ENCODE measurements at places on chromosomes 16 and 17.

DNA sequence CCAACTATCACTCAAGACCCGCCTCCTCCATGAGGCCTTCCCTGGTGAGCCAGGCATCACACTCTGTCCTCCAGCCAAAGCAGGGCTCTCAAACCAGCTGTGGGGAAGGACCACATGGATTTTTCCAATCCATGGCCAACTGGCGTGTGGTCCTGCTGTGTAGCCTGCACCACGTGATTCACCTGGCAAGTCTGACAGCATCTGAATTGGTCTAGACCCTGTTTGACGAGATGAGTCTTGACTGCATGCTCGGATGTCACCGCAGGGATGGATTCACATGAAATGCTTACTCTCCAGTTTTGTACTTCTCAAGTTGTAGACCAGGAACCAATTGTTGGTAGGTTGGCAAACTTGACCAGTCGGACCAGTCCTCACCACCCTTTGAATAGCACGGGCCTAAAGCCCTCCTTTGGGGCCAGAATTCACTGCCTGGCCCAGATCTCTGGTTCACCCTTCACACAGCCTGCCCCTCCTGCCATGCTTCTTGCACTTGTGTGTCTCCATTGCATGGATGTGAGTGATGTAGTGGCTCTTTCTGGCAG is 9.9 kb downstream of the CRHR1 start:
- no peak for DNase-seq

- DNase-seq = no peak
Observed at GRCh38 chr17:51706093-51706492, 445.7 kb downstream of the UTP18 start.

GRCh38 chr16:85586380-85587104 is 26.6 kb upstream of the GSE1 start:
- DNase-seq = no peak

GRCh38 chr17:81418710-81419318 is 23.6 kb downstream of the BAHCC1 start:
- no peak for DNase-seq

GRCh38 chr17:6708357-6708961 is 4.7 kb downstream of the SLC13A5 start:
- no peak for DNase-seq

DNA sequence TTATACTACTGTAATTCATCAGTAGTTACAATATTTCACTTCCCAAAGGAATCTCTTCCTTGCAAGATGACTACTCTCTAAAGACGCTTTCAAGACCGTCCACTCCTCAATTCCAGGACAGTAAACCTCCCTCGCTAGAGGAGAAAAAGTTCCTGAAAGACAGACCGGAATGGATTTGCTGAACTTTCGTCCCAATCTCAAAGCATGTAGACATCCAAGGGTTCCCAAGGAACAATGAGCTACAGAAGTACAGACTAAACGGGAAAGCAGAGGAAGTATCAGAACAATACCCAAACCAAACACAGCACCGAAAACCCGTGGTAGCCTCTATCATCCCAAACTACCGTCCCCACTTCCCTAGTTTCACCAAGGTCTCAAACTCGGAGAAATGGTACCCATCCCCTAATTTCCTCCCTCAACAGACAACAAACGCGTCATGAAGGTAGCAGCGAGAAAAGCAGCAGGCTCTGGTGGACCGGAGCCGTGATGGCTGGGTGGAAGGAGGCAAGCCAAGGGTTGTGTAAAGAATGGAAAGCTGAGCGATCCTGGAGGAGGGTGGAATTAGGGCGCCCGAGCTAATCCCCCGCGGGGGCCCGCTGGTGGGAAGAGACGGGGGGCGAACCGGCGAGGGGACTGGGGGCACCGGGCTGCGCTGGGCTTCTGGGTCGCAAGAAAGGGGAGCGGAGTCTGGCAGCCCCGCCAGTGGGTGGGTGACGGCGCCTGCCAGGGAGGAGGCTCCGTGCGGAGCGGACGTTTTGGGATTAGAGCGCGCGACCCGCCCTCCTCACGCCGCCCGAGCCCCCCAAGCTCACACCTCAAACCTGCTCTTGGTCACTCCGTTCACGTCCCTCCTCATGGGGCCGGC is 647 bp downstream of the FBXL20 start:
- peak; percentile 3 for DNase-seq

DNA sequence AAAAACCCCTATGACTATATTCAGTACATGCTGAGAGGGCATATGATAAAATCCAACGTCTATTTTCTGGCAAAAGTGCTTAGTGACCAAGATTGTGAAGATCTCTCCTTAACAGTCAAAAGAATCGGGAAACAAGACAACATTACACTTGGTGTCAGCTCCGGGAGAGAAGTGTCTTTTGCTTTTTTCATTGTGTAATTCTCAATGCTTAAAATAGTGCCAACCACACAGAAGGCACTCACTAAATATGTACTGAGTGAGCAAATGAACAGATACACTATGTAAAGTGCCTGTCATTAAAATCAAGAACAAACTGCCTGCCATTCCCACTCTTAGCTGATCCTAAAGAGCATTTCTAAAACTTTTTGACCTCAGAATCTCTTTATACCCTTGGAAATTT is 34.1 kb downstream of the VPS53 start:
- DNase-seq = no peak

- no peak for DNase-seq
Observed at GRCh38 chr16:76071690-76072089, 205.5 kb upstream of the CNTNAP4 start.

- no peak for DNase-seq
Observed at GRCh38 chr17:30234296-30234695, 1.2 kb downstream of the SLC6A4 start.

DNA sequence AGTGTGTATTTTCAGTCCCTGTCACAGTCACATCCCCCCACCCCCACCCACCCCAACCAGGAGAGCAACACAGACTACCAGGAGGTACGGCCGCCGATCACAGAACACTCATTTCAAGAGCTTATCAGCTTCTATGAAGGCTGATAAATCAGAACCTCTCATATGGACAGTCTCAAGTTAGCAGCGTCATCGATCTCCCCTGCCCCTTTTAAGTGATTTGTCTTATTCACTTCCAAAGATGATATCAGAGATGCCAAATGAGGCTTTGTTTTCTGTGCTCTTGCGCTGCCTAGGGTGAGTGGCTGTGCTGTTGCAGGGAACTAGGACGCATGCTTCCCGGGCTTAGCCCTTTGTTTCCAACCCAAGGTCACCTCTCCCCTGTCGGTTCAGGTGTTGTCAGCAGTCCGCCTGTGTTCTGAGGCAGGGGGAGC is 26.8 kb upstream of the PMFBP1 start:
- no peak for DNase-seq

- DNase-seq = no peak
Observed at GRCh38 chr16:75305364-75306098, 54.1 kb upstream of the BCAR1 start.

DNA sequence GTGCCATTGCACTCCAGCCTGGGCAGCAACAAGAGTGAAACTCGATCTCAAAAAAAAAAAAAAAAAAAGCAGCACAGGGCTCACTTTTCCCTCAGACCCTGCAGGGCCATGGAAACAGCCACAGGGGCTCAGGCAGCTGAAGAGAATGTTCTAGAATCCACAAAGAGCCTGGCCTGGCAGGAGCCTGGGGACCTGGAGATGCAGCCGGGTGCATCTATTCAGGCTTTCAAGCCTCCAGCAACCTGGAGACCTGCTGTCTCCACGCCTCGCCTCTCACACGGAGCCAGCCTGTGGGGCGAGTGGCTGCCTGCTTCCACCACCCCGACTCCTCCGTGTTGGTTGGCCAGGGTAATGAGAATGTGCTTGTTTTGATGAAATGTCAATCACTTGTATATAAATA is 44.0 kb upstream of the MEAK7 start:
- DNase-seq = no peak

- DNase-seq = no peak
Observed at GRCh38 chr16:57616876-57617275, 11.6 kb upstream of the ADGRG1 start.

GRCh38 chr16:30691907-30692306 is 7.1 kb upstream of the SRCAP start:
- no peak for DNase-seq

- DNase-seq = no peak
Observed at GRCh38 chr17:83109793-83110645, 30.6 kb downstream of the METRNL start.

DNA sequence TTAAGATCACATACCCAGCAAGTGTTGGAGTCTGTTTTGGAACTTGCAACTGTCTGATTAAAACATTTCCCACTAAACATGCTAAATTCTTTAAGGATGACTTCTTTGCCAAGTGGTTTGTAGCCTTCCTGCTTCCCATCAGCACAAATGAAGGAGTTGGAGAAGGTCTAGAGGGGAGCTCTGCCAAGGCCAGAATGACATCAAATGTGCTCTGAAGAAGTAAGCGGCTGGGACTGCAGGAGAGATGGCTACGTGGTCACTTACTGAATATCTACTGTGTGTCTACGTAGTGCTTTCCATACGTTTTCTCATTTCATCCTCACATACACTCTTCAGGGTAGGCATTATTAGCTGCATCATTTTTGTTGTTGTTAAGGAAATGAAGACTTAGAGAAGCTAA is 135.7 kb upstream of the NLRP1 start:
- DNase-seq = no peak

GRCh38 chr17:10166176-10166935 is 32.0 kb downstream of the GAS7 start:
- DNase-seq = no peak

DNA sequence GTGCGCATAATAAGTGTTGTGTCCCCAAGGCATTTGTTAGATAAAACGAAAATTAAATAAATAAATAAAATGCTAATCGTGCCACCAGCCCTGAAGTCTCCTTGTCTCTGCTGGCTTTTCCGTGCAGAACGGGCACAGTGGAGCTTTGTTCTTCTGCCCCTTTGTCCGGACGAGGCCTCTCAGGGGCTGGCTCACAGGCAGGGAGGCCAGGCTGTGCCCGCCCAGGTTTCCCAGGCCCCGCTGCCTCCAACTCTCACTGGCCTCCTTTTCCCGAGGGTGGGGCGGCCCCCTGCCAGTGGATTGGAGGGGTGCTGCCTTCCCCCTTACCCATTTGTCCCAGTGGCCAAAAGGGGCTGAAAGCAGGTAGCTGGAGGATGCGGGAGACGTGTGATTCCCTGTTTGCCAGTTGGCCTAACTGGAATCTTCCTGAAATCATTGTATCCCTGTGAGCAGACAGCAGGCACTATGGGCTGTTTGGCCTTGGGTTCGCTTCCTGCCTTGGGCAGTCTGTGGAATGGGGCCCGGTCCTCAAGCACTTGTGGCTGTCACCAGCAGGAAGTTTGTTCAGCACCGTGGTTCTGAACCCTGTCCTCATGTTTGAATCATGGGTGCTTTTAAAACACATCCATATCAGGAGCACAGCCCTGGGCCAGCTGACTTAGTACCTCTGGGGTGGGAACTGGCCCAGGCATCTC is 64.4 kb downstream of the KSR1 start:
- DNase-seq = no peak

DNA sequence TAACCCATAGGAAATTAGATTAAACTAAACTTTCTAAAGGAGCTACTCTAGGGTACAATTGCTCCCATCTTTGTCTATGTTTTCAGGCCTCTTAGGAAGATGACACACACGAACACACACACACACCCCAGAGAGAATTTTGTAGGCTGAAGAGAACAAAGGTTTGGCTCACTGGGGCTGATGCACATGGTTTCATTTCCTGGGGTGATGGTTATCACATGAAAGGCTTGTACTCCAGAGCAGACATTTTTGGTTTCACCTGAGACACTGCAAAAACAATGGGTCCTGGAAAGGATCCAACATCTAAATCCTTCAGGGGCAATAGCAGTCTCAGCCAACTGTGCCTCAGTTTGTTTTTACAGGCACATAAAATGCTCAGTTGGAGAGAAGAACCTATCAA is 62.8 kb downstream of the GRB7 start:
- no peak for DNase-seq

- no peak for DNase-seq
Observed at GRCh38 chr17:40632216-40632615, 15.4 kb downstream of the SMARCE1 start.

- no peak for DNase-seq
Observed at GRCh38 chr16:8670014-8670560, 4.3 kb upstream of the ABAT start.

Data from naive thymus-derived CD8-positive, alpha-beta T cell (primary cell).